ENCODE measurements at places on chromosomes 1 and 21.

GRCh38 chr1:221827307-221827642, 85.4 kb upstream of the DUSP10 start:
- DNase-seq: no peak

DNA sequence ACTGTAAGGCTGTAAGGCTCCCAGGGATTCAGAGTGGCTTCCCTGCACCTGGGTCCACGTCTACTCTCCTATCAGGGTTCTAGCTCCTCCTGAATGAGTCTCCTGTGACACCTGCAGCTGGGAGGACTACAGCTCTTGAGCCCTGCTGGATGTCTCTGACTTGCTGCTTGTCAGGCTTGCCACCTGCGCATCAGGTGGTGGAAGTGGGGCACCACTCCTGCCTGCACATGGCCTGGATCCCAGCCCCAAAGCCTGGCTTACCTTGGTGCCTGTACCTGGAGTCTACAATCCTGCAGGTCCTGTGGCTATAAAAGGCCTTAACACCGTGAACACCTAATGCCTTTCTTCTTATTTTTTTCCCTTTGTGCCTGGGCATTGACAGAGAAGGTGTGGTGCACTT, 82.2 kb downstream of the FAM78B start:
- DNase-seq: no peak

DNA sequence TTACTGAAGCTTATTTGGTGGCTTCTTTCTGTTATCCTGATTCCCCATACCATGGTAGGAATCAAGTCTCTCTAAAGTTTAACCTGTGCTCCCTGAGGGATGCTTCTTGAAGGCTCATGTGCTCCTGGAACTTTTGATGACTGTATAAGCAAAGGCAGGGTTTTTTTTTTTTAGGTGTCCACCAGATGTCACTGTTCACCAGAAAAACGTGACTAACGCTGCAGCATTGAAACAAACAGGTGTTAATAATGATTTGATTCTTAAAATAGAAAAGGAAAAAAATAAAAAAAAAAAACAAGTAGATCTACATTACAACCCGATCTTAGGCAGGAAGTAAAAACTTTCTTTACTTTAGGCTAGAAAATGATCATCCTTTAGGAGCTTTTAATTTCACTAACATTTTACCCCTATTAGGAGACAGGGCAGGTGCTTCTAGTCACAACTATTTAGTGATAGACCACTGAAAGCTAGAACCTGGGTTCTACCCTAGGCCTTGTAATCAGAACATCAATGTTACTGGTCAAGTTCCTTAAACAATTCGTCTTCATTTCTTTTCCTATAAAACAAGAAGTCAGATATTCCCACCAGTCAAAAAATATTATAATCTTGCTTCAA, 223.0 kb downstream of the PLA2G4A start:
- DNase-seq: peak; percentile 33

DNA sequence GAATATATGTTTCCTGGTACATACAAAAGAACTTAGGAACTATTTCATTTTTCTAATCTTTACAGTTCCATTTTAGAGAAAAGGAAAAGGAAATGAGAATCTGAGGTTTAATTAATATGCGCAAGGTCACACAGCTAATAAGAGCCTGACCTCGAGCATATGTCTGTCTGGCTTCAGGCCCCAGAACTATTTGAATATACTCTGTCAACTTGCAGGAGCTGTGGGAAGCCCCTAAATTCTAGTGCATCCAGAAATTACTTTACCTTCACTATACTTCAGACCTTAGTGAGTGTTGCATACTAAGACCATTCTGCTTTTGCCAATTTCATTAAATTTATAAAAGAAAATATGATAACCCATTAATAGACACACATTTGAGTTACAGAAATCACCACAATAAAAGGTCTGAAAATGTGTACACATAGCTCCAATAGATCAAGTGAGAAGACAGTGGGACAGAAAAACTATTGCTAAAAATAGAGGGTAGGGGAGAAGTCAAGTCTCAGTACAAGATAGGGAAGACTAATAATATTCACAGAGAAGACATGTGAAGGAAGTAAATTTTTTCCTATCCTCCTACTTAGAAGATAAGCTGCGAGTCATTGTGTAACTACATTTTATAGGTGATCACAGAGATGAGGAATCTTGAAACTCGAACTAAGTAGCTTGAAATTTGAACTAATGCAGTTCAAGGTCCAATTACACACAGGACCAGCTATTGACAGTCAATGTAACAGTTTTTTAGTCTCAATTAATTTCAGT, 3.8 kb downstream of the RGS13 start:
- DNase-seq: peak; percentile 51

DNA sequence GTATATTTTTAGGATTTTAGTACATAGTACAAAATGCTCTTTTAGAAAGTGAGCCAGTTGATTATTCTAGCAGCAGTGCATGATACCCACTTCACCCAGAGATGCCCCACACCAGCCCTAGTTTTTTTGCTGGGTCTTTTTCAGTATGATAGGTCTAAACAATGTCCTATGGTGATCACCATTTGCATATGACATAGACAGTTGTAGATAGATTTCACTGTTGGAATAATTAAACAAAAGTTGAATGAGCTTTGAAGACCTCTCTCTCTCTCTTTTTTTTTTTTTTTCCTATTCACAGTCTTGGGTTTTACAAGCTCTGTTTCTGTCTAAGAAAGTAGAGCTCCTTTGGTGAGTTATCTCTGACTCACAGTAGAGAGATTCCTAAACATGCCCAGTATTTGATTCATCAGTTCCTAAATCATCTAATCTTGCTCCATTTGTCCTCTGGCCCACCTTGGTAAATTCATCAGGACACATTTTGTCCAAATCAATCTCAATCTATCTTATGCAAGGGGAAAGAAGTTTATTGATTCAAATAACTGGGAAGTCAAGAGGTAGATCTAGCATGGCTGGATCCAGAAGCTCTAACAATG, 44.7 kb upstream of the VAV3 start:
- peak; percentile 39 for DNase-seq

GRCh38 chr1:119341372-119341947, 27.1 kb upstream of the HAO2 start:
- no peak for DNase-seq

DNA sequence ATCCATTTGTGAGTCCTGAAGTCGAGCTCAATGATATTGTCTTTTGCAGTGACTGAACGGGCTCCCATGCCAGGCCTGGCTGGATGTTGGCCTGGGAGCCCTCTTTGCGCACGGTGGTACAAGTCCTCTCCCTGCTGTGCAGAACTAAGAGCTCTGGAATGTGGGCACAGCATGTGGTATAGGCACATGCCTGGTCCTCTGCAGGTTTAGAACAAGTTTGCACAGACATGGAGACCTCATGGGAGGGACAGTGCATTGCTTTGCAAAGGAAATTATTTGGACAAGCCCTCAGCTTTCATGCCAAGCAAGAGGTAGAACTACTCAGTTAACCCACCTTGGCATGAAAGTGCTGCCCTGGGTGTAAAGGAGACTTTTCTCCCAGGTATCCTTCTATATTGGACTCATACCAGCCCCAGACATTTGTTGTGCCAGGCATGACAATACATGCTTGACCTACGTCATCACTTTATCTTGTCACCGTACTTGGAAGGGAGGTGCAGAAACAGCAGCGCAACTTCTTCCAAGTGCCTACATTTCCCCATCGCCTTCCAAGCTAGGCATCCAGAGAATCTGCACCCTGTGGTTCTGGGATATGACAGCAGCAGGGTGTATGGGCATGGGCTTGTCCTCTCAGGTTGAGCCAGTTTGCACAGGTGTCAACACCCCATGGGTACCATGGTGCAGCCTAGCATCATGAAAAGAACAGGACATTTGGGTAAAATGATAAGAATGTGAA, 37.6 kb upstream of the MRPS6 start:
- DNase-seq: no peak

GRCh38 chr1:220884109-220884980, 5.1 kb downstream of the HLX start:
- no peak for DNase-seq

- no peak for DNase-seq
Observed at GRCh38 chr1:228009828-228010775, 3.3 kb downstream of the WNT3A start.

Measured in fibroblast of skin of left quadriceps (primary cell).